ENCODE measurements at places on chromosomes 2 and 18.
A peak's percentile ranks its signal among the peaks of the same experiment; 100 is the strongest.

DNA sequence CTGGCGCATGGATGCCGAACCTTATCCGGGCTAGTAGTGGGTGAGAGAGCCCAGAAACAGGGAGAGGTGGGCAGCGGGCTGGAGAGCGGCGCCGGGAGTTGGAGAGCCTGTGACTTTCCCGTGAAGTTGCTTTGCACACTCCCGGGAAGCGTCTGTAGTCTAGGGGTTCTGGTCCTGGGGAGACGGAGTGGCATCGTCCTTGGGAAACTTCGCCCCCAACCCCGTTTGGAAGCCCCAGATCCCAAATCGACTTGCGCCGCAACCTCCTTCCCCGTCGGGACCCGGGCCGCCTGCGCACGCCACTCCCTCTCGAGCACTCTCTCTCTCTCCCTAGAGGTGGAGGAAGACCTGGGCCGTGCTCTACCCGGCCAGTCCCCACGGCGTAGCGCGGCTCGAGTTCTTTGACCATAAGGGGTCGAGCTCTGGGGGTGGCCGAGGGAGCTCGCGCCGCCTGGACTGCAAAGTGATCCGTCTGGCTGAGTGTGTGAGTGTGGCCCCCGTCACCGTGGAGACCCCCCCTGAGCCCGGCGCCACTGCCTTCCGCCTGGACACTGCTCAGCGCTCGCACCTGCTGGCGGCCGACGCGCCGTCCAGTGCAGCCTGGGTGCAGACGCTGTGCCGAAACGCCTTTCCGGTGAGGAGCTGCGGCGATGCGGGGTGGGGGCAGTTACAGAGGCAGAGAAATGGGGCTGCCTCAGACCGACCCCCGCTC, 456 bp downstream of the DOK1 start:
- DNase-seq: no peak

- peak; percentile 88 for DNase-seq
Observed at GRCh38 chr2:25473758-25474340, 132.1 kb upstream of the DNMT3A start.

GRCh38 chr2:139122711-139123158, 342.5 kb upstream of the NXPH2 start:
- no peak for DNase-seq

GRCh38 chr18:11327391-11328009, 178.1 kb upstream of the PIEZO2 start:
- no peak for DNase-seq

DNA sequence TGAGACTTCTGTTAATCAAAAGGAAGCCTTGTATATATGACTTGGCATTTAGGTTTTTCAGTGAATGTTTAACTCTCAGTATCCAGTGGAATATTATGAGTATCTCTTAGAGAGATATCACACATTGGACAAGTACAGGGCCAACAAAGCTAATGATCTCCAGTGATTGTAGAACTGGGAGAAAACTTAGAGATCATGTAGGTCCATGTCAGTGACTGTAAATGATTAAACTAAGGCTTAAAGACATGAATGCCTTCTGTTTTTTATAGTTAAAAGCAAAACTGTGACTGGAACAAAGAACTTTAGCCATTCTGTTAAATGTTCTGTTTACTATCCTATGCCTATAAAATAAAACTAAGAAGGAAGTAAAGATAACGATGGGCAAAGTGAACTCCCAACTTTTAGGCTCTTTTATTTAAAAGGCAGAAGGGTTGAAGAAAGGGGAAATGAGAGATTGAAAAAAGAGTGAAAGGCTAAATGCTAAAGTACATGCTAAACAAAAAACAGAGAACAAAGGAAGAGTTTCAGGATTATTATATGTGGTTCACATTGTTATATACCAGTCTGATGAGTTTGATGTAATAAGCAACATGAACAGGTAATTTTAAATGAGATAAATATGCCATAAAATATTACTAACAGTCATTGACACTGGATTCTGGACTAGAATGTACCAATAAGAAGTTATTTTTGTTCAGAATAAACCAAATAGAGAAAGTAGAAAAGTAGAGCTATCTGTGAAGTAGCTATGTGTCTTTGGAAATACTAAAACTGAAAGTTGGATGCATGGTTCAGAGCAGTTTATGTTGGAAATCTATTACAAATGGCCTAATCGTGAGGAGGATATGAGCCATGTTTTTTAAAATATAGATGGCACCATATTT, 37.1 kb upstream of the TNFRSF11A start:
- no peak for DNase-seq

GRCh38 chr2:240894836-240895558, 959 bp downstream of the MAB21L4 start:
- no peak for DNase-seq

- DNase-seq: no peak
Observed at GRCh38 chr2:131031875-131032274, 61.4 kb downstream of the FAM168B start.

- no peak for DNase-seq
Observed at GRCh38 chr2:223122781-223123180, 70.8 kb downstream of the KCNE4 start.
